ENCODE measurements at places on chromosomes 5 and 9.

DNA sequence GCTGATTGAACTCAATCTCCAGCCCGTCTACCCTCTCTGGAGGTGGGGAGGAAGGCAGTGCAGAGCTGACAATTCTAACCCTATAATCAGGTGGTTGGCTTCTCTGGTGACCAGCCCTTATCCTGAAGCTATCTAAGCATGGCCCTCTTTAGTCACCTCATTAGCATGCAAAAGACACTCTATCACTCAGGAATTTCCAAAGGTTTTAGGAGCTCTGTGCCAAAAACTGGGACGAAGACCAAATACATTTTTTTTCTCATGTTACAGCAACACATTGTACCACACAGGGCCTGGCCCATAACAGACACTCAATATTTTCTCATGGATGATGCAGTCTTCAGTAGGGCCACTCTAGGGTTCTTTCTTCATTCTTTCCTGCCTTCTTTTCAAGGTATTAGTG, 118.8 kb upstream of the VLDLR start:
- no peak for DNase-seq

GRCh38 chr9:99251157-99251556, 29.1 kb downstream of the SEC61B start:
- DNase-seq: no peak

- no peak for DNase-seq
Measured at GRCh38 chr5:60295423-60295822, 401.9 kb upstream of the PDE4D start.

DNA sequence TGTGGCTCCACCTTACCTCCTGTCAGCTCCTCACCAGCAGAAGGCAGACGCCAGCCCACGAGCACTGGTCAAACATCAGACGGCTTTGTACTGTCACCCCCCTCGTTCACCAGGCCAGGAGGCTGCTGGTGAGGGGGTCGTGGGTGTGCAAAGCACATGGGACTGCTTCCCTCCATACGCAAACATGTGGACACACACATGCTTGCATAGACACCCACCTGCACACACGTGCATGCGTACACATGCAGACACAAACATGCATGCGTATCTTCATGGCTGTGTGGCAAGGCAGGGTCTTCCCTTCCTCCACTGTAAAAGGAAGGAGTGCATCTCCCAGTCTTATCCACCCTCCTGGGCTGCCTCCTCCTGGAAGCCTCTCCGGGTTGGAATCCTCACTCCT, 178.5 kb downstream of the OLFM1 start:
- no peak for DNase-seq

DNA sequence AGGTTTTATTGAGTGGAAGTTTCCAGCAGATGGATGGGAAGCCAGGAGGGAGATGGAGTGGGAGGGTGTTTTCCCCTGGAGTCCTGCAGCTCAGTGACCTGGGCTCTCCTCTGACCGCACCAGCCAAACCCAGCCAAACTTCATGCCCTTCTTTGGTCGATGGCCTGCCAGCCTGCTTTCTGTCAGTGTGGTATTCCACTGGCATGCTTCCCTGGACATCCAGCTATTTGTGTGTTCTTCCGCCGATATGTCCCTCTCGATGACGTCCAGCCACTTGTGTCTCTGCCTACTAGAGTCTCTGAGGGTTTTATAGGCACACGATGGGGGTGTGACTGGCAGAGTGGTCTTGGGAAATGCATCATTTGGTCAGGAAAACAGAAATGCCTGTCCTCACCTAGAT, 33.8 kb downstream of the GPBP1 start:
- no peak for DNase-seq
